Stimulated activated CD8-positive, alpha-beta memory T cell treated with anti-CD3 and anti-CD28 coated beads, Interleukin-15, amount 100 ng/mL, for 24 hours (primary cell): ENCODE measurements at places on chromosomes 6 and 20.

DNA sequence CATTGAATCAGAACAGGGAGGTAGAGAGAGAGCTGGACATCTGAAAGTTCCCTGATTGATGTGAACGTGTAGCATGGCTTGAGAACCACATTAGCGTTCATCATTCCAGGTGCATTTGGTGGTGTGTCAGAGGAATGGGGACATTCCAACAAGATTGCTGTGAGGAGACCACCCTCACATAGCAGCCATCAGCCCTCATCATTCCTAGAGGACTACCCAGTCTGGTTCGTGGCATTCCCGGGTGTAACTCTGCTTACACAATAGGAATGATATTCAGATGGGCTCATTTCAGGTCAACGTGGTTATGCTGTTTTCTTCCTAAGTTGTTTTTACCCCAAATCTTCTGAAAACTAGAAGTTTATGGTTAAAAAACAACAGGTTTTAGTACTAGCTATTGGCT is 62.2 kb upstream of the KLHL31 start:
- DNase-seq: no peak

- DNase-seq: no peak
Observed at GRCh38 chr20:3652221-3652620, 11.0 kb downstream of the GFRA4 start.

GRCh38 chr6:84263557-84263956 is 36.1 kb upstream of the CEP162 start:
- no peak for DNase-seq

DNA sequence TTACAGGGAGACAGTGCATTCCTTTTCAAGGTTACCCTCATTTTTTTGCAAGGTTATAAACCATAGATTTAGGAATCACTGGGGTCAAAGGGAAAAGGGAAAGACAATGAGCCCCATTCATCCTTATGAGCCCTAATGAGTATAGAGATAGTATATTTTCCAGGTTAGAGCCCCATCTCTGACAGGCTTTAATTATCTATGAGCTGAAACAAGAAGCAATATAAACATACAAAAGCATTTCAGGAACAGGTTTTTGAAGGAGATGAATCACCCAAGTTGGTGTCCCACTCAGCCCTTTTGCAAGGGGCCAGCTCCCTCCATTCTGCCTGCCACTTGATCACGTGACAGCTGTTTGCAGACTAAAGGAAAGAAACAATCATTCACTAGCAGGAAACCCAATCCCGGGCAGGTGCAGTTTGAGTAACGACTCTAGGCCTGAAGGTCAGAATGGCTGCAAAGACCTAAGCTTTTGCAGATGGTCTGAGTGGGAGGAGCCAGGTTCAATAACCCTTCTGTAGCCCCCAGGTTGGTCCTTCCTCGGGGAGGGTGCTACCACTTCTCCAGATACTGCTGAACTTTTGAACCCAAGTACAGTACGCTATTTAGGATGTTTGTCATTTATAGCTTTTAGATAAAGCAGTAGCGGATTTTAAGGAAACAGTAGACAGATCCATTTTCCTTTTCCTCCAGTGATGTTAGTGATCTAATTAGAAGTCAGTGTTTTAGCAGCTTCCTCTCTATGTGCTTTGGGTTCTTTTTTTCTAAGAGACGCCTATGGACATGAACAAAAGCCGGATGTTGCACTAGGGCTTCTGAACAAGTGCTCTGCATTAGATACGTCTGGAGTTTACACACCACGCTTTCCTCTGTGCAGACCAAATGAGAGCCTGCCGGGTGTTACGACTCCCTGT is 253.2 kb downstream of the SOX4 start:
- DNase-seq: no peak

- DNase-seq: no peak
Observed at GRCh38 chr20:50415021-50415515, 95.1 kb upstream of the PTPN1 start.

DNA sequence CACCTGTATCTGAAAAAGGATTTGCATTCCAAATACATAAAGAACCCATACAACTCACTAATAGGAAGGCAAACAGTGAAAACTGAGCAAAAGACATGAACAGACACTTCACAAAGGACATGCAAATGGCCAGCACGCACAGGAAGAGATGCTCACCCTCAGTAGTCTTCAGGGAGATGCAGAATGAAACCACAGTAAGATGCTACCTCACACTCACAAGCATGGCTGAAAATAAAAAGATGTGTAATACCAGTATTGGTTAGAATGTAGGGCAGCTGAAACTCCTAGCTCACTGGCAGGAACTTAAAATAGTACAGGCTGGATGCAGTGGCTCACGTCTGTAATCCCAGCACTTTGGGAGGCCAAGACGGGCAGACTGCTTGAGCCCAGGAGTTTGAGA is 64.6 kb downstream of the SNX5 start:
- no peak for DNase-seq

GRCh38 chr6:53833155-53833554 is 38.4 kb downstream of the LRRC1 start:
- no peak for DNase-seq

DNA sequence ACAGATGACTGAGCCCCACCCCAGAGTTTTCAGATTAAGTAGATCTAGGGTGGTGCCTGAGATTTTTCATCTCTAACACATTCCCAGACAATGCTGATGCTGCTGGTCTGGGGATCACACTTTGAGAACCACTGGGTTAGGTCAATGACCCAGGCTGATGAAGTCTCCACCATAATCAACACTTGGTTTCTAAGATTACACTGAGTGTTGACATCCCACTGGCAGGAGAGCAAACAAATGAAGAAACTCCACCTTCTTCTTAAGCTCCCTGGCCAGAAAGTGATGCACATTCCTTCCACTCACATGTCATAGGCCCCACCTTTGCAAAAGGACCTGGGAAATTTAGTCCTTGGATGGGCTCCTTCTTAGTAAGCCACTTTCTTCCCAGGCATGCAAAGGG is 53.1 kb downstream of the MAFB start:
- no peak for DNase-seq

GRCh38 chr6:152136449-152136825 is 329.0 kb downstream of the ESR1 start:
- DNase-seq: no peak

DNA sequence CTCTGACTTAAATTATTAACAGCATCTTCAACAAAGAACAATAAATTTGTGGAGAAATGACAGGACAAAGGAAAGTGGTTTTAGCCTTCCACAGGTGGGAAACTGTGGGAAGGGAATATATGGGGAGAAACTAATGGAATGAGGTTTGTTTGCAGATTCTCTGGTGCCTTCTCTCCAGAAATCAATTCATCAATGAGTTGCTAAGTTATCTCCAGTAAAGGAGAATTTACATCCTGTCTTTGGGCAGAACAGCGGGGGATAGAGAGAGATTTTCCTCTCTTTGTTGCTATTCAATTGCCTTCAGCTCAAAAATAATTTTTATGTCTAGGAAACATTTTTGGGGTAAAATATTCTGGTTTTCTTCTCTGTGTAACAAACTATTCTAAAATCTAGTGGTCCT is 36.9 kb upstream of the LCA5 start:
- DNase-seq: no peak

GRCh38 chr6:15399641-15400470 is 154.0 kb downstream of the JARID2 start:
- no peak for DNase-seq

DNA sequence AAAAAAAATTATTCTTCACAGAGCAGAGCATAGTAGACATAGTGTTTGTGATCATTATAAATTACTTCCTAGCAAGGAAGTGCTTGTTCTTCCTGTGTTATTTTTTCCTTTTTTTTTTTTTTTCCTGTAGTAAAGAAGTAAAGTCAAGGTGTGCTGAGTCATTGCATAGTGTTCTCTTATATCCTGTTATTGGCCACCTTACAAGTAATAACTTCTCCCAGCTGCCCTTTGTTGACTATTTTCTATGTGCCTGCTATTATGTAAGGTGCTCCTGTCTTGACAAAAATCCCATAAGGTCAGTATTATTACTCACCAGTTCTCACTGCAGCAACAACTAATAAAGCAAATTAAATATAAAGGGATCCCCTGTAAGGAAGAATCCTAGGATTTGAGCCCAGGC is 195.3 kb downstream of the GJA1 start:
- DNase-seq: no peak
